Stimulated activated CD4-positive, alpha-beta T cell treated with anti-CD3 and anti-CD28 coated beads, Interleukin-15, amount 100 ng/mL, for 1 hour (primary cell): ENCODE measurements at places on chromosomes 5 and 9.

DNA sequence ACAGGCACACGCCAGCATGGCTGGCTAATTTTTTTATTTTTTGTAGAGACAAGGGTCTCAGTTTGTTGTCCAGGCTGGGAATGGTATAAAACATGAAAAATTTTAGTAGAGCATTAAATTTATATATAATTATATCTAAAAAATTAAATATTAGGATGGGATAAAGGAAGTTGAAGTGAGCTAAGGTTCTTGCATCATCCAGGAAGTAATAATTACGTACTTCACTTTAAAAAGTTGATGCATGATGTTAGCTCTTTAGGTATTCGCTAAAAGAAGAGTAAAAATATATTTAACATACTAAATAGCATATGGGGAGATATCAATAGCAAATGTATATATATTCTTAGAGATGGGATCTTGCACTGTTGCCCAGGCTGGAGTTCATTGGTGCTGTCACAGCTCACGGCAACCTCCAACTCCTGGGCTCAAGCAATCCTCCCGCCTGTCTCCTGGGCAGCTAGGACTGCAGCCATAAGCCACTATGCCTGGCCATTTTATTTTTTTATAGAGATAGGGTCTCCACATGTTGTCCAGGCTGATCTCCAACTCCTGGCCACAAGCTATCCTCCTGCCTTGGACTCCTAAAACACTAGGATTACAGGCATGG lies 12.3 kb downstream of the DCAF10 start:
- DNase-seq, result no peak

GRCh38 chr9:133153227-133154096 lies 10.3 kb downstream of the GBGT1 start:
- no peak for DNase-seq

DNA sequence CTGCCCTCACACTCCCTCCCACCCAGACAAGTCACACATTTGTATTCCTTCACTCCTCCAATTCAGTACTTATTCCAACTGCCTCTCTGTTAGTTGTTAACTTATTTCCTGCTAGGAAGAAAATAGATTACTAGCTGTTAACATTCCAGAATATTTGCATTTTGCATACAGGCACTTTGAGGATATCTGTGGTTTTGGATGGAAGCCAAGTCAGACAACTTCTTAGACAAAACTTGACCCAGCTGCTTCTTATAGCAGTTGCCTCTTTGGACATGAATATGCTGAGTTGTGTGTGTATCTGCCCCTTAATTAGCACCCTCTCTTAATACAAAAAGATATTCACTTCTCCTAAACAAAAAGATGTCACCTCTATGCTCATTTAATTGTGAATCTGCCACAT lies 1280.6 kb upstream of the ACO1 start:
- no peak for DNase-seq

DNA sequence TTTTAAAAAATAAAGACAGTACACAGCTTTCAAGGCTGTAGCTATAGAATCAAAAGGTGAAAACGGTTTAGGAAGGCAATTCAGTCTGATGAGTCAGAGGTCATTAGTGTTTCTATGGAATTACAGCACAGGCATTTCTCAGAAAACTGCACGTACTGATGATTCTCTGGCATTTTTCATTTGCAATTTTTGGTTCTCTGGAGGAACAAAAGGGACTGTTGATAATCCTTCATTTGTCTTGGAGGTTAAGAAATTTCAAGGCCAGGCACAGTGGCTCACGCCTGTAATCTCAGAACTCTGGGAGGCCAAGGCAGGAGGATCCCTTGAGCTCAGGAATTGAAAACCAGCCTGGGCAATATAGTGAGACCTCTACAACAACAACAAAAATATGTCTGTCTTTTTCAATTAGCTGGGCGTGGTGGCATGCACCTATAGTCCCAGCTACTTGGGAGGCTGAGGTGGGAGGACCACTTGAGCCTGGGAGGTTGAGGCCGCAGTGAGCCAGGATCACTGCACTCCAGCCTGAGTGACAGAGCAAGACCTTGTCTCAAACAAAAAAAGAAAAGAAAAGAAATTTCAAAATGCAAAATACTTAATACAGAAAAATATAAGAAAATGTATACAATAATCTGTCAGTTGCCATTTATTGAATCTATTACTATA lies 27.3 kb downstream of the NR6A1 start:
- no peak for DNase-seq

DNA sequence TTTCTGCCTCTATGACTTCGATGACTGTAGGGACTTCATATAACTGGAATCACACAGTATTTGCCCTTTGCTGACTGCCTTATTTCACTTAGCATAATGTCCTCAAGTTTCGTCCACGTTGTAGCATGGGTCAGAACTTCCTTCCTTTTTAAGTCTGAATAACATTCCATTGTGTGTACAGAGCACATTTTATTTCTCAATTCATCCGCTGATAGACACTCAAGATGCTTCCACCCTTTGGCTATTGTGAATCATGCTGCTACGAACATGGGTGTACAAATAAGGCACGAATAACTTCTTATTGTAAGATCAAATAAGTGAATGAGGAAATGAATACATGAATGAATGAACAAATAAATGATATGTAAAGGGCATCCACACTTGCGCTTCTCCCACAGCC lies 13.0 kb downstream of the BARX1 start:
- DNase-seq, result no peak

GRCh38 chr5:81058121-81058520 lies 98.0 kb downstream of the RASGRF2 start:
- no peak for DNase-seq

DNA sequence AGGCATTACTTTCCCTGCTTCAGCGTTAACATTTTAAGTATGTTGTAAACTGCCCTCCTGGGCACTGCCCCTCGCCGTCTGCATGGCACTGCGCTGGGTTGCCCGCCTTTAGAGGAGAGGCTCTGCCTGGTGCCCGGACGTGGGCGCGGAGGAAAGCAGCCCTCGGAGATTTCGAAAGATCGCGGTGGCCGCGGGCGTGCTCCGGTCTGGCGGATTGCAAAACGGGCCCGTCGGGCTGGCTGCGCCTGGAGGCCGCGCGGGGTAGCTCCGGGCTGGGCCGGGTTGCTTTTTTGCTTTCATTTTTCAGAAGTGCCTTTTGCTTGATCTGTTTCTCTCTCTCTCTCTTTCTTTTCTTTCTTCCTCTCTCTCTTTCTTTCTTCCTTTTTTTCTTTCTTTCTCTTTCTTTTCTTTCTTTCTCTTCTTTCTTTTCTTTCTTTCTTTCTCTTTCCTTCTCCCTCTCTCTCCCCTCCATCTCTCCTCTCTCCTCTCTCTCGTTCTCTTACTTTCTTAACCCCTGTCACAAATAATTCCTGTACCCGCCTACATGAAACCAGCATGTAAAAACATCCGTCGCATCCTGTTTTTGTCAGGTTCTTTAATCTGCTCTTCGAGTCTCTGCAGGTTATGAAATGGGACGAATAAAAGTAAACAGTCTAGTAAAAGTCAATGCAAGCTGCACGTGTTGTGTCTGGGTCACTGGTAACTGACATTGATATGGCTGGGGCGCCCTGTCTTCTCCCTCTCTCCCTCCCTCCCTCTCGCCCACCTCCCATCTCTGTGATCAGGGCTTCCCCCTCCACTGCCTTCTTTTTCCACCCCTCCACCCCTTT lies 1.7 kb downstream of the FST start:
- no peak for DNase-seq

GRCh38 chr9:36864491-36865410 lies 169.3 kb downstream of the PAX5 start:
- no peak for DNase-seq

GRCh38 chr9:98144076-98144475 lies 25.1 kb upstream of the TRIM14 start:
- DNase-seq, result no peak

- no peak for DNase-seq
Measured at GRCh38 chr5:168446983-168447619, 39.2 kb upstream of the RARS1 start.

GRCh38 chr9:130701059-130702022 lies 7.8 kb downstream of the EXOSC2 start:
- DNase-seq, result peak; percentile 57

DNA sequence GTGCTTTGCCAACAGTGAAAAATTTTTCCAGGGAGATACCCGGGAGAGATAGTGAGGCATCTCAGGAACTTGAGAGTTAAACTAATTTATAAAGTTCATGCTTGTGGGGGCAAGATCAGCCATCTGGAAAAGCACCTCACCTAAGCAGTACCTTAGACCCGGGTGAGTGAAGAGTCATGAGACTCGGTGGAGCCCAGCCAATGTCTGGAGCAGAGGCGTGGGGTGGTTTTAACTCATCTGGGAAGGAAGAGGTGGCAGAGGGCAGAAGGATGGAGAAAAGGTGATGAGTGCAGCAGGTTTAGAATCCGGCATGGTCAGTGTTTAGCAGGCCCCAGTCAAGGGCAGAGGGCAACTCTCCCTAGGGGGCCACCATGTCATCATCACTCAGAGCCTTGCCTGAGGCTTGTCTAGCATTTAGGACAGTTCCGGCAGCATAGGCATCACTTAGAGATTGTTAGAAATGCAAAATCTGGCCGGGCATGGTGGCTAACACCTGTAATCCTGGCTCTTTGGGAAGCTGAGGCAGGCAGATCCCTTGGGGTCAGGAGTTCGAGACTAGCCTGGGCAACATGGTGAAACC lies 4.3 kb upstream of the RNF183 start:
- no peak for DNase-seq
